SK-N-SH (cell line): ENCODE measurements at places on chromosomes 5 and 9. TPM values are rescaled to one million over a fixed set of nuclear protein-coding genes. Genes with fewer than 3 reads are reported as not detected.

Gene TRIM36
- polyA plus RNA-seq = 0.16 and 0.42 TPM in 2 replicates

Gene MAP1B
- 47.5 and 48.5 TPM in 2 replicates for polyA plus RNA-seq

Gene FKTN
- polyA plus RNA-seq = 5.3 and 9.9 TPM in 2 replicates

Gene SLC36A2
- not detected in 2 replicates for polyA plus RNA-seq

Gene DMXL1
- polyA plus RNA-seq = 6.6 and 7.6 TPM in 2 replicates

Gene LURAP1L
- 3.4 and 4.0 TPM in 2 replicates for polyA plus RNA-seq

Gene ADGRV1
- polyA plus RNA-seq = 0.23 and 0.49 TPM in 2 replicates

Gene ZBED3
- polyA plus RNA-seq = 5.8 TPM in 2 replicates

Gene OXCT1
- polyA plus RNA-seq = 11.7 and 14.9 TPM in 2 replicates

Gene PMPCA
- polyA plus RNA-seq = 125 and 134 TPM in 2 replicates

Gene BTNL8
- polyA plus RNA-seq = not detected in 2 replicates

Gene INSL4
- polyA plus RNA-seq = not detected in 2 replicates

Gene FREM1
- 0.26 and 0.60 TPM in 2 replicates for polyA plus RNA-seq

Gene ZNF474
- 0.08 and 0.21 TPM in 2 replicates for polyA plus RNA-seq

Gene SLC6A7
- polyA plus RNA-seq = not detected in 2 replicates

Gene KIF20A
- 16.0 and 17.4 TPM in 2 replicates for polyA plus RNA-seq

Gene SMC5
- 5.3 and 7.5 TPM in 2 replicates for polyA plus RNA-seq

Gene FGD3
- not detected in 2 replicates for polyA plus RNA-seq

Gene DPH7
- polyA plus RNA-seq = 59.9 and 84.3 TPM in 2 replicates

Gene SPINK5
- polyA plus RNA-seq = not detected in 2 replicates

Gene PCDHGA7
- 3.4 and 7.8 TPM in 2 replicates for polyA plus RNA-seq
